ENCODE measurements at places on chromosomes 11 and 22.

- no peak for DNase-seq
Measured at GRCh38 chr11:86475027-86475426, 100.3 kb downstream of the CCDC81 start.

DNA sequence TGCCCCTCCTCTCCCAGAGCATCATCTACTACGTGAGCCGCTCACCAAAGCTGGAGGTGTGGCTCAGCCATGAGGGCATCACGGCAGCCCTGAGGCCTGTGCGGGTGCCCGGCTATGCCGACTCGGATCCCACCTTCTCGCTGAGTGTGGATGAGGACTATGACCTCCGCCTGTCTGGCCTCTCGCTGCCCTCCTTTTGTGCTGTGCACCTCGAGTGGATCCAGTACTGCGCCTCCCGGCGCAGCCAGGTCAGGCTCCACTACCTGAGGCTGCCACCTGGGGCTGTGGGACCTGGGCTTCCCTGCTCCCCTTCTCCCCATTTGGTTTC, 3.8 kb upstream of the SIPA1 start:
- DNase-seq: no peak

- no peak for DNase-seq
Measured at GRCh38 chr11:297051-297585, 2.2 kb downstream of the IFITM5 start.

GRCh38 chr11:128610721-128611617, 23.6 kb upstream of the ETS1 start:
- DNase-seq: peak; percentile 32

DNA sequence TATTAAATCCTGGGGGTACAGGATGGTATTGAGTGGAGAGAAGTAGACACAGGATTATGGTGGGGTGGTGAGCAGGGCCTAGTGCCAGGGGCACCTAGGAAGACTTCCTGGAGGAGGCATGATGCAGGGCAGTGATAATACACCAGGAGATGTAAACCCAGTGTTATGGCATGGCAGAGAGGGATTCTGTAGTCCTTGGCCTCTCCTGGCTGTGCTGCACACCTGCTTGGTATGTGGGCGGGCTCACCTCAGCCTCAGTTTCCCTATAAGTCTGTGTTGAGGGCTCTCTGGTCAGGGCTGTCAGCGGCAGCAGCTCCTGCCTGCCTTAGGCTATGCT, 2.2 kb downstream of the PDXP start:
- DNase-seq: no peak

GRCh38 chr11:116797816-116798215, 6.1 kb upstream of the APOA5 start:
- no peak for DNase-seq

DNA sequence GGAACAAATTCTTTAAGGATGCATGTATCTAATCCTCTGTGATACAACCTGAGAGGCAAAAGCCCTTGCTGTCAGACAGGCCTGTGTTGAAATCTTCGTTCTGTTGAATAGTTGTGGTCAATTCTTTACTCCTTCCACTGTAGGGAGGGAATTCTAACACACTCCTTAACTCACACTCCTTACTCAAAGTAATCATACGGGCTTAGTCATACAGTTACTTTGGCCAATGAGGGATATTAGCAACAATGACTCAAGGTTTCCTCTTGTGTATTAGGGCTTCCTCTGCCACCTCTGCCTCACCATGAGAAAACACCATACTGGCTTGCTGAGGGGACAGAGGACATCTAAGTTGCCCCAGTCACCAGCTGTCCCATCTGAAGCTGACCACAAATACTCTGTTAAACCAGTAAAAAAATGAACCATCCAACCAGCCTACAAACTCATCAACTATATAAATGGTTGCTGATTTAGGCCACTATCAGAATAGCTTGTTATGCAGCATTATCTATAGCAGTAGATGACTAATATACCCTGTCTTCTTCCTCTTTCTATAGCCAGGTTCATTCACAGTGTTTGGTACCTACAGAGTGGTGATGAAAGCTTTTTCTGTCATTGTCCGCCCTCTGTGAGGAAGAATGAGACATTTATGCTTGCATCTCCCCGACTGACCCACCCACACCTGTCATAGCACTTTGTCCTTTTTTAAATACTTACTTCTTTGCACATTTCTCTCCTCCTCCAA, 322.8 kb upstream of the SYN3 start:
- no peak for DNase-seq

- DNase-seq: no peak
Measured at GRCh38 chr11:124109377-124109776, 5.9 kb upstream of the VWA5A start.

Measured in stimulated activated CD4-positive, alpha-beta T cell treated with anti-CD3 and anti-CD28 coated beads, Interleukin-4, amount 100 ng/mL, for 4 hours (primary cell).